ENCODE measurements at places on chromosomes 13 and 19. TPM values are rescaled to one million over a fixed set of nuclear protein-coding genes. Genes with fewer than 3 reads are reported as not detected.

PSPN gene
- 0.57 TPM for polyA plus RNA-seq

DNA sequence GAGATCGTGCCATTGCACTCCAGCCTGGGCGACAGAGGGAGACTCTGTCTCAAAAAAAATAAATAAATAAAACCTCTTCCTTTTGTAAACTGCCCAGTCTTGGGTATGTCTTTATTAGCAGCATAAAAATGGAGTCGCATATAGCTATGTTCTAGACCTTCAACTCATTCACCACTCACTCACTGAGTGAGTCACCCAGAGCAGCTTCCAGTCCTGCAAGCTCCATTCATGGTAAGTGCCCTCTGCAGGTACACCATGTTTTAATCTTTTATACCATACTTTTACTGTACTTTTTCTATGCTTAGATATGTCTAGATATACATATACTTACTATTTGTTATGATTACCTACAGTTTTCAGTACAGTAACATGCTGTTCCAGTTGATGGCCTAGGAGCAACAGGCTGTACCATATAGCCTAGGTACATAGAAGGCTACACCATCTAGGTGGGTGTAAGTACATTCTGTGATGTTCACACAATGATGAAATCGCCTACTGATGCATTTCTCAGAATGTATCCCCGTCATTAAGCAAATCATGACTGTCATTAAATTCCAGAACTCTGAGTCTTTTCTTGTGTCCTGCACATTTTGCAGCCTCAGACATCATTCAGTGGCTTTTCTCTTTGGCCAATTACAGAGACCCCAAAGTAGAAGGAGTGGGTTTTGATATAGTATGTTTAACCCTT, 13.7 kb upstream of the FARP1 start:
- no peaks in the 10 kb centered on the region for H3K27me3 ChIP-seq
- H3K4me1 ChIP-seq = no peaks in the 10 kb centered on the region
- DNase-seq = no peak
- no peak overlapping the region for H3K27ac ChIP-seq
- no peak overlapping the region for H3K4me3 ChIP-seq
- H3K36me3 ChIP-seq = no peaks in the 10 kb centered on the region

DNA sequence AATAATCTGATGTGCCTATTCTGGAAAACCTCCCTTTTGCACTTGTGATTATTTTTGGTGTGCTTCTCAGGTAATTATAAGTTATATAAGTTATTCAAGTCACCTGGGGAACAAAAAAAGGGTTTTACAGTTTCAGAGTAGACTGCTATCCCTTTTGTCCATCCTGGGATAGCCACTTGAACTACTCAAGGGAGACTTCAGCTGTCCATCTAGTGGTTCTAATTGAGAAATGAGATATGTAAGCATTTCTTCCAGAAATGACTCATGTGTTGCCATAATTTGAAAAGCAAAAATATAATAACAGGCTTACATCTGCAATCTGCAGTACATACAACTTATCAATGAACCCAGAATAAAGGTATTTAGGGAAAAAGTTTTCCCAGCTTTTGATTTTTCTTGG, 20.4 kb downstream of the UBL3 start:
- no peaks in the 10 kb centered on the region for H3K4me1 ChIP-seq

PABPC3 gene
- 0.32 TPM for polyA plus RNA-seq

DNA sequence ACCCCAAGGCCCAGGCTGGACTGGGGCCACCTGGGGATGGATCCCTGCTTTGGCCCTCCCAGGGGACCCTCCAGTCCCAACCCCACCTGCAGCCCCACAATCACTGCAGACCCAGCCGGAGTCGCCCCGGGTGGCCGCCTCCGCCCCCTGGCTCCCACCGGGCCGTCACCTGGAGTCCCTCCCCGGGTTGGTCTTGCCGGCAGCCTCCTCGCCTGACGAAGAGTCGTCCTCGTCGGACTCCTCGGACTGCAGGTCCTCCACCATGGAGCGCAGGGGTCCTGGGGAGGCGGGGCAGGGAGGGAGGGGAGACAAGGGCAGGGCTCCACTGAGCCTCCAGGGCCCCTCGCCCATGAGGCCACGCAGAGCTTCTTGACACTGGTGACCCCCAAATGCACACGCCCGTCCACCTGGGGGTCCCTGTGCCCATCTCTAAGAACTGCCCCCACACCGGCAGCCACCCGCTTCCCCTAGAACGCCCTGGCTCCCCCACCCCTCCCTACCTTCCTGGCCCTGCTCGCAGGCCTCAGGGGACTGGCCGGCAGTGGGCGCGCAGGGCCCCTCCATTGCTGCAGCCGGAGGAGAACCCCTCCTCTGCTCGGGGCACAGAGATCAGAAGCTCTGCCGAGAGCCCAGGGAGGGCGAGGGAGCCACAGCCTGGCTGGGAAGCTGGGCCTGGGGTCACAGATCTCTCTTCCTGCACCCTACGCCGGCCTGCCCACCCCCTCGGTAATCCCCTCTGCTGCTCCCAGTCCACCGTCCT, 63.4 kb downstream of the MLLT1 start:
- H3K36me3 ChIP-seq = peaks cover 16% of the 10 kb centered on the region
- no peak for DNase-seq
- H3K27me3 ChIP-seq = no peaks in the 10 kb centered on the region
- no peaks in the 10 kb centered on the region for H3K4me1 ChIP-seq
- no peak overlapping the region for H3K4me3 ChIP-seq

Measured in GM12878 (cell line).